ENCODE measurements at places on chromosomes 7 and 10. TPM values are rescaled to one million over a fixed set of nuclear protein-coding genes. Genes with fewer than 3 reads are reported as not detected.

Gene LIPN
- polyA plus RNA-seq = not detected

Gene FKBP9
- 135 TPM for polyA plus RNA-seq

Gene STAG3
- 21.2 TPM for polyA plus RNA-seq

Gene DIP2C
- 26.3 TPM for polyA plus RNA-seq

Gene MUC12
- polyA plus RNA-seq = 0.48 TPM

Gene CCM2
- polyA plus RNA-seq = 42.1 TPM

- DNase-seq = no peak
These were observed 36.9 kb downstream of the ZNRF2 start for GRCh38 chr7:30321089-30321881.

GRCh38 chr7:147923841-147924240 lies 666.7 kb upstream of the C7orf33 start:
- no peak for DNase-seq

DNA sequence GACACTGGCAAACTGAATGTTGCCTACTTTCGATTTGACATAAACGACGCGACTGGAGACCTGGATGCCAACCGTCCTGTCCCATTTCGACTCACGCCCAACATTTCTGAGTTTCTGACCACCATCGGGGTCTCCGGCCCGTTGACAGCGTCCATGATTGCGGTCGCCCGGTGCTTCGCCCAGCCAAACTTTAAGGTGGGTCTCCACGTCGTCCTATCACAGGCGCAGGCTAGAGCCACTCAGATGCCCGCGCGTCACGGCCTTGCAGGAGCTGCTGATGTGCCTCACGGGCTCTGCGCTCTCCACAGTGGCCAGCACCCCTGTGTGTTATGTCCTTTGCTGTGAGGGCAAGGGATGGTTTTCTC lies 132.6 kb downstream of the SMURF1 start:
- no peak for DNase-seq

GRCh38 chr7:36735172-36735571 lies 10.9 kb upstream of the AOAH start:
- no peak for DNase-seq
